Heart right ventricle (tissue), 16 donors: ENCODE measurements at places on chromosomes 4 and X.

DNA sequence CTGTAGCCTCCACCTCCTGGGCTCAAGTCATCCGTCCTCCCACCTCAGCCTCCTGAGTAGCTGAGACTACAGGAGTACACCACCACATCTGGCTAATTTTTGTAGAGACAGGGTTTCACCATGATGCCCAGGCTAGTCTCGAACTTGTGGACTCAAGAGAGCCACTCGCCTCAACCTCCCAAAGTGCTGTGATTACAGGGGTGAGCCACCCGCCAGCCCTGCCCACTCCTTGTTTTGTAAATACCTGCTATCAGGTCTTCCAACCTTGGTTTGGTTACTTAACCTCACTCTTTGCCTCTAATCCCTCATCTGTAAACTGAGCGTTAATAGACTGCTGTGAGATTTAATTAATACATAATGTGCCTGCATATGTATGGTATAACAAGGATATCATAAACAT lies 803 bp downstream of the CNGA1 start:
- no peaks in the 10 kb centered on the region for H3K36me3 ChIP-seq
- no peak for DNase-seq
- peaks cover 26% of the 10 kb centered on the region for H3K27me3 ChIP-seq
- H3K27ac ChIP-seq: no peak overlapping the region
- H3K4me3 ChIP-seq: peak overlapping the region; percentile 59

- H3K4me3 ChIP-seq: no peak overlapping the region
- DNase-seq: no peak
- no peak overlapping the region for H3K27ac ChIP-seq
- H3K4me1 ChIP-seq: no peaks in the 10 kb centered on the region
Measured at GRCh38 chr4:149870008-149870407, 54.4 kb upstream of the IQCM start.

DNA sequence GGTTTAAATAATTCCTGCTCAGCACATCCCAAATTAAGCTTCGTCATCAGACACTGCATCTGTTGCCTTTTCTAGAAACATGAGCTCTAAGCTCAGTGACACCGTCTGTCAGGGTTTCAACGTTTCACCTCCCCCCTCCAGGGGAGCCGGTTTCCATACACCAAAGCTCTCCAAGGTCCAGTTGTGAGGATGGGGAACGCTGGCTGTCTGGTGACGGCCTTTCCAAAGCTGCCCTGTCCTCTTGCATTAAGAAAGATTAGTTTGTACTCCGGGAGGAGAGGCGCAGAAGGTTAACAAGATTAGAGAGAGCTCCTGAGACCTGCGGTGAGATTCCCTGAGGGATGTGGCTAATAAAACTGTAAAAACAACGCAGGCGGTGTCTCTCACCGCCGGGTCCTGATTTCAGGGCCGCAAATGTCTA lies 43.2 kb downstream of the ASMT start:
- H3K27me3 ChIP-seq: no peaks in the 10 kb centered on the region
- H3K4me3 ChIP-seq: peak overlapping the region; percentile 7
- H3K27ac ChIP-seq: peak overlapping the region; percentile 74
- DNase-seq: no peak
- H3K36me3 ChIP-seq: no peaks in the 10 kb centered on the region

- H3K4me1 ChIP-seq: no peaks in the 10 kb centered on the region
- H3K36me3 ChIP-seq: no peaks in the 10 kb centered on the region
- H3K4me3 ChIP-seq: peak overlapping the region; percentile 12
- H3K27me3 ChIP-seq: peaks cover 45% of the 10 kb centered on the region
- no peak overlapping the region for H3K27ac ChIP-seq
Measured at GRCh38 chrX:45807572-45808425, 607.1 kb upstream of the DIPK2B start.

- H3K27me3 ChIP-seq: no peaks in the 10 kb centered on the region
- DNase-seq: no peak
- H3K4me1 ChIP-seq: no peaks in the 10 kb centered on the region
- no peaks in the 10 kb centered on the region for H3K36me3 ChIP-seq
Measured at GRCh38 chr4:115292320-115293092, 179.1 kb upstream of the NDST4 start.

- no peaks in the 10 kb centered on the region for H3K27me3 ChIP-seq
- DNase-seq: no peak
- no peaks in the 10 kb centered on the region for H3K4me1 ChIP-seq
- no peak overlapping the region for H3K27ac ChIP-seq
Measured at GRCh38 chrX:155231163-155231562, 14.9 kb downstream of the VBP1 start.

DNA sequence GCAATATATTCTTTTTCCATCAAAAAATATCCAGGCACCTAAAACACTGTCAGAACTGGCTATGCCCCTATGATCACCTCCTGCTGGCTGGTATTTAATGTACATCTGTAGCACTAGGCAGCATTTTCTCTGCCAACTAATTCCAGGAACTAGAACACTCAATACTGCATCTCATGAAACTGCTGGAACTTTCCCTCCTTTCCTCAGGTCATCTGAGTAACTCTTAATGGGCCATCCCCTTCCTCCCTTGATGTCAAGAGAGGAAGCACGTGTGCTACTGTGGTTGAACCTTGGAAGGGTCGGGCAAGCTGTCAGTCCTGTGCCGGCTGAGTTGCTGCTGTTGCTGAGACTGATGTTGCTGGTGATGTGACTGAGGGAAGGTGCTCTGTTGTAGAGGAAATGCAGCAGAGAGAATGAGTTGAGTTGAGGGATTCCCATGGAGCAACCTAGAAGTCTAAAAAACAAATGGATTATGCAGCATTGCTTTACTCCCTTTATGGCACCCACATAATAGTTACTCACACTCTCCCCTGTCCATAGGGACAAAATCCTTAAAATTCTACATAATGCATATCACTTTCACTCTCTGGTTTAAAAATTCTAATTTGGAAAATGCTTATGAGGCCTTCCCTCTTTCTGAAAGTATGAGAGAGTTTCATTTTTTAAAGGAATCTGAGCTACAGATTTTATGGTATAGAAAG lies 39.5 kb downstream of the TMEM165 start:
- peaks cover 4% of the 10 kb centered on the region for H3K36me3 ChIP-seq
- no peak overlapping the region for H3K27ac ChIP-seq
- H3K27me3 ChIP-seq: no peaks in the 10 kb centered on the region
- peaks cover 5% of the 10 kb centered on the region for H3K4me1 ChIP-seq
- no peak for DNase-seq
- no peak overlapping the region for H3K4me3 ChIP-seq

DNA sequence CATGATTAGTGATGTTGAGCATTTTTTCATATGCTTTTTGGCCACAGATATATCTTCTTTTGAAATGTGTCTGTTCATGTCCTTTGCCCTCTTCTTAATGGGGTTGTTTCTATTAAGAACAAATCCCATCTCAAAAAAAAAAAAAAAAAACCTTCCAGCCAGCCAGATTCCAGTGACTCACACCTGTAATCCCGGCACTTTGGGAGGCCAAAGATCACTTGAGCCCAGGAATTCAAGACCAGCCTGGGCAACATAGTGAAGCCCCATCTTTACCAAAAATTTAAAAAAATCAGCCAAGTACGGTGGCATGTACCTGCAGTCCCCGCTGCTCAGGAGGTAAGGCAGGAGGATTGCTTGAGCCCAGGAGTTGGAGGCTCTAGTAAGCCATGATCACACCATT lies 5.1 kb downstream of the RAB33B start:
- no peak for DNase-seq
- H3K36me3 ChIP-seq: no peaks in the 10 kb centered on the region
- peaks cover 46% of the 10 kb centered on the region for H3K4me1 ChIP-seq

GRCh38 chrX:116462822-116463221 lies at the start of gene CT83:
CT83 (minus strand) TSS chrX:116462976; CDS start chrX:116462856, 120 bp downstream.
- H3K4me3 ChIP-seq: no peak within 1 kb of the TSS
- H3K36me3 ChIP-seq: no peaks in the 10 kb centered on the region
- DNase-seq: no peak
- H3K27ac ChIP-seq: no peak within 1 kb of the TSS

GRCh38 chr4:185933078-185933581 lies 121.1 kb upstream of the SORBS2 start:
- H3K27me3 ChIP-seq: no peaks in the 10 kb centered on the region
- peak overlapping the region; percentile 39 for H3K4me3 ChIP-seq
- no peaks in the 10 kb centered on the region for H3K36me3 ChIP-seq
- H3K27ac ChIP-seq: peak overlapping the region; percentile 43
- DNase-seq: no peak

DNA sequence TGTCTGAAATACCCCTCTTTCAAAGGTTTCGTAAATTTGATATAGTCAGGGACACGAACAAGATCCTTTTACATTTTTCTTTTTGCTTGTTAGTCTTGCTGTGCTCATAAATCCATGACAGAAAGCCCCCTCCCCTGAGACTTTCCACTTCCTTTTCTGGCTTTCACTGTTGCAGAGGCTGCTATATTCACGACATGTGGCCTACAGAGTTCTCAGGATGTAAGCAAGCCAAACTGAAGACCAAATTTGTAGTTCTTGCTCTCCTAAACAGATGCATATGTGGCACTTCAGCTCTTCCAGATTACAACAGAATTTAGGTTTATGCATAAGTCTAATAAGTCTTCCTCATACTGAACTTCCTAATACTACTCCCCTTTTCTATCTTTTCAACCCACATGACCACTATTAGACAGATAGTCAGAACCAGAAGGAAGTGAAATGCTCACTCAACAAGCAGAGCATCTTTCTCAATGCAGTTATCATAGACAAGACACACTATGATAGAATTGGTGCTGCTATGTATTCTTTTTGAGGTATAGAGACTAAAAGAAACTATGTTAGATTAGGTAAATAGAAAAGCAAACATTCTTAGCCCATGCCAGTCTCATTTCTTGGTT lies 15.0 kb downstream of the BTK start:
- no peak for DNase-seq
- H3K4me1 ChIP-seq: no peaks in the 10 kb centered on the region
- no peaks in the 10 kb centered on the region for H3K36me3 ChIP-seq
- no peak overlapping the region for H3K4me3 ChIP-seq

DNA sequence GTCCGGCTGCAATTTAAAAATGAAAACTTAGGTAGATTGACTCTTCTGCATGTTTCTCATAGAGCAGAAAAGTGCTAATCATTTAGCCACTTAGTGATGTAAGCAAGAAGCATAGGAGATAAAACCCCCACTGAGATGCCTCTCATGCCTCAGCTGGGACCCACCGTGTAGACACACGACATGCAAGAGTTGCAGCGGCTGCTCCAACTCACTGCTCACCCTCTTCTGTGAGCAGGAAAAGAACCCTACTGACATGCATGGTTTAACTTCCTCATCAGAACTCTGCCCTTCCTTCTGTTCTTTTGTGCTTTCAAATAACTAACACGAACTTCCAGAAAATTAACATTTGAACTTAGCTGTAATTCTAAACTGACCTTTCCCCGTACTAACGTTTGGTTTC lies 41.0 kb downstream of the MAP7D3 start:
- no peaks in the 10 kb centered on the region for H3K36me3 ChIP-seq
- H3K27ac ChIP-seq: peak overlapping the region; percentile 30
- no peak for DNase-seq
- peaks cover 19% of the 10 kb centered on the region for H3K4me1 ChIP-seq
- no peaks in the 10 kb centered on the region for H3K27me3 ChIP-seq

DNA sequence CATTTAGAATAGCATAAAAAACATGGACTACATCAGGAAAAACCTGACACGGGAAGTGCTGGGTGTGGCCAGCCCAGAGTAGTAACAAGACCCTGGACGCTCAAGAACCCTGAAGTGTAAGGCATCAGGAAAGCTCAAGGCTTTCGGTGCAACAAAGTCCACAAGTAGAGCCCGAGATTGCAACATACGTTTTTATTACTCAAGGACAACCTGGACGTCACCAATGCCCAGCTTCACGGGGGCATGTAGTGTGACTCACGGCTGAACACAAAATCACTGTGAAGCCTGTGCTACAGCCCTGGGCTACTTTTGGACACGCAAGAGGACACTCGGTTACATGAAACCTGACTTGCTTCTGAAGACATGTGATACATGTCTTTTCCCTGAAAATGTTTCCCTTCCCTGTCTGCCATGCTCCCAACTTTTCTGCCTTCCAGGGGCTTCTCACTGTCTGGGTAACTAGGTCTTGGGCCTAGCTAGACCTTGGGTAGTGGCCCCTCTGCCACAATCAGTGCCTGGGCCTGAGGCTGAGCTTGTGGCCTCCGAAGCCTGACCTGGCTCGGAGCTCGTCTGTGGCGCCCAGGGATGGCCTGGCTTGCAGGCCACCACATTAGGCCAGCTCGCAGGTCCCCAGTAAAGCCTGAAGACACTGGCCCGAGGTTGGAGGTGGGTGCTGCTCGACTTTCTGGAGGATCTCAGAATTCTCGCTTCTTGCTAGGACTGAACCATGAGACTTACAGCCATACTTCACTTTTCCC lies 9.2 kb downstream of the IRAK1 start:
- no peak overlapping the region for H3K27ac ChIP-seq
- no peaks in the 10 kb centered on the region for H3K36me3 ChIP-seq
- H3K4me1 ChIP-seq: no peaks in the 10 kb centered on the region

GRCh38 chr4:76216975-76217814 lies 3.6 kb upstream of the SCARB2 start:
- H3K4me1 ChIP-seq: peaks cover 29% of the 10 kb centered on the region
- H3K36me3 ChIP-seq: no peaks in the 10 kb centered on the region
- no peaks in the 10 kb centered on the region for H3K27me3 ChIP-seq
- no peak overlapping the region for H3K4me3 ChIP-seq
- DNase-seq: no peak
- H3K27ac ChIP-seq: peak overlapping the region; percentile 21

- H3K27ac ChIP-seq: peak overlapping the region; percentile 78
- no peaks in the 10 kb centered on the region for H3K36me3 ChIP-seq
- H3K4me1 ChIP-seq: peaks cover 33% of the 10 kb centered on the region
- no peaks in the 10 kb centered on the region for H3K27me3 ChIP-seq
- peak; percentile 57 for DNase-seq
Measured at GRCh38 chrX:40154250-40154852, 56.6 kb upstream of the BCOR start.

GRCh38 chr4:136867465-136867864 lies 664.8 kb downstream of the PCDH18 start:
- DNase-seq: no peak
- no peaks in the 10 kb centered on the region for H3K27me3 ChIP-seq
- no peaks in the 10 kb centered on the region for H3K4me1 ChIP-seq
- no peak overlapping the region for H3K4me3 ChIP-seq
- no peak overlapping the region for H3K27ac ChIP-seq

- H3K36me3 ChIP-seq: no peaks in the 10 kb centered on the region
- no peak overlapping the region for H3K4me3 ChIP-seq
- no peaks in the 10 kb centered on the region for H3K4me1 ChIP-seq
- H3K27me3 ChIP-seq: no peaks in the 10 kb centered on the region
- no peak overlapping the region for H3K27ac ChIP-seq
Measured at GRCh38 chrX:129876771-129877305, 29.1 kb upstream of the UTP14A start.

- no peaks in the 10 kb centered on the region for H3K36me3 ChIP-seq
- no peaks in the 10 kb centered on the region for H3K4me1 ChIP-seq
- no peaks in the 10 kb centered on the region for H3K27me3 ChIP-seq
- no peak overlapping the region for H3K27ac ChIP-seq
- H3K4me3 ChIP-seq: no peak overlapping the region
- DNase-seq: no peak
Measured at GRCh38 chrX:148354916-148355315, 145.5 kb upstream of the AFF2 start.

GRCh38 chrX:20529301-20529700 lies 262.6 kb upstream of the RPS6KA3 start:
- no peak overlapping the region for H3K4me3 ChIP-seq
- H3K36me3 ChIP-seq: no peaks in the 10 kb centered on the region
- H3K27ac ChIP-seq: no peak overlapping the region
- no peak for DNase-seq
- no peaks in the 10 kb centered on the region for H3K4me1 ChIP-seq
- no peaks in the 10 kb centered on the region for H3K27me3 ChIP-seq
